ENCODE measurements at places on chromosomes 1 and 21.

DNA sequence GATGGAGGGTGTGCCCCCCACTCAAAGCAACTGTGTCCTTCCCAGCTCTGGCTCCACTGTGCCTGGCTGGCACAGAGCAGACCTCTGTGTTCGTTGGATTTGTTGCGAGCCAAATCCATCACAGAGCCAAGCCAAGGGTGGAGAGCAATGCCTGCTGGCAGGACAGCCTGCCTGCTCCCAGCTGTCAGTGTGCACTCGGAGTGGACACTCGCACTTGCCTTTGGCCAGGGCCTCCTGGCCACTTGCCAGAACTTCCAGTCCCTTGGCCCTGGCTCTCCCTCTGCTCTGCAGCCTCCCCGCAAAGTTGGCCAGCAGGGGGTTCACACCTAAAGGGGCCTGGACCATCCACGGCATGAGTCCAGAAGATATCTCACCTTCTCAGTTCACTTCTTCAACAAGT lies 16.4 kb downstream of the HEYL start:
- DNase-seq = no peak

DNA sequence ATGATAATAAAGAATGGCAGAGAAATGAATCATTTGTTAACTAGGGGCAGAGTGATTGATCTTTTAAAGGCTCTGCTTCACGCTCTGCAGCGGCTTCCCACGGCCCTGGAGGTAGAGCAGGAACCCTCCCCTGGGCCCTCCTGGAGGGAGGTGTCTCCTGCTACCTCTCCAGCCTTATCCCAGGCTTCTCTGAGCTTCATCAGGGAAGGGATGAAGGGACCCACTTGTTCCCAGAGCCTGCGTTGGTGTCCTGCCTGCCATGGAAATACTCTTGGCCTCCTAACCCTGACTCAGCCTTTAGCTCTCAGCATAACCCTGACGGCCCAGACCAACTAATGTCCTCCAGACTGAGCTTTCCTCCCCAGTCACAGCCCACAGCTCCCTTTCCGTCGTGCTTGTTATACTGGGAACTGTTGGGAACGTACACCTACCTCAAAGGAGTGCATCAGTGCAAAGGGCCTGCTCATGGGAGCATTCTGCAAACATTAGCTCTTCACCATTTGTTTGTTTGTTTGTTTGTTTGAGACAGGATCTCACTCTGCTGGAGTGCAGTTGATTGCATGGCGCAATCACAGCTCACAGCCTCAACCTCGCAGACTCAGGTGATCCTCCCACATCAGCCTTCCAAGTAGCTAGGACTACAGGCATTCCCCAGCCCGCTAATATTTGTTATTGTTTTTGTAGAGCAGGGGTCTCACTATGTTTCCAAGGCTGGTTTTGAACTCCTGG lies 17.4 kb upstream of the HNRNPU start:
- DNase-seq = no peak

DNA sequence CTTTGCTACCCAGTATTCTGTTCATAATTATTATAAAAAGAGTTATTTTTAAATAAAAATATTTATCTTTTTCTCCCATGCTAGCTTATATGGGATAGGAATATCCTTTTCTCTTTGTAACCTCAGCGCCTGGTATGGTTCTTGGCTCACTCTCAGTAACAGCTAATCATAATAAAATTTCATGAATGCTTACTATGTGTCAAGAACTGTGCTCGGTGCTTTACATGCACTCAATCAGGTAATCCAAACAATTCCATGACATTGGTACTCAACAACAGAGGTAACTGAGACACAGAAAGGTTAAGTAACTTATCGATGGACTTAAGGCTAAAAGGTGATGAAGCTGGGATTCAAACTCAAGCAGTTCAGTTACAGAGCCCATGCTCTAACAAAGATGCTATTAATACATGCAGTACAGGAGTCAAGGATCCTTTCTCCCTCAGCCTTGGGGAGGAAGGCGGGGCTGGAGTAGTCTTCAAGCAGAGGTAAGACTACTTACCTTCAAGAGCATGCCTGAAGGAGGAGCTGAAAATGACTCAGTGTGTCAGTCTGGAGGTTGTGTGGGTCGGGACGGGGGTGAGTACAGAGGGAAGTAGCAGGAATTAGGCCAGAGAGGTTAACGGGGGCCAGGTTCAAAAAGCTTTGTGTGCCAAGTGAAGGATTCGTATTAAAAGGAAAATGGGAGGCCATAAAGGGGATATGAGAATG lies 73.4 kb downstream of the PLPPR5 start:
- no peak for DNase-seq

GRCh38 chr21:26782331-26782730 lies 62.9 kb downstream of the ADAMTS1 start:
- no peak for DNase-seq

GRCh38 chr1:93620841-93621210 lies 60.8 kb downstream of the BCAR3 start:
- no peak for DNase-seq

- DNase-seq = no peak
These were observed 698.7 kb upstream of the ADGRL4 start for GRCh38 chr1:79705218-79705617.

GRCh38 chr1:43760745-43761317 lies 53.5 kb downstream of the ST3GAL3 start:
- DNase-seq = no peak

DNA sequence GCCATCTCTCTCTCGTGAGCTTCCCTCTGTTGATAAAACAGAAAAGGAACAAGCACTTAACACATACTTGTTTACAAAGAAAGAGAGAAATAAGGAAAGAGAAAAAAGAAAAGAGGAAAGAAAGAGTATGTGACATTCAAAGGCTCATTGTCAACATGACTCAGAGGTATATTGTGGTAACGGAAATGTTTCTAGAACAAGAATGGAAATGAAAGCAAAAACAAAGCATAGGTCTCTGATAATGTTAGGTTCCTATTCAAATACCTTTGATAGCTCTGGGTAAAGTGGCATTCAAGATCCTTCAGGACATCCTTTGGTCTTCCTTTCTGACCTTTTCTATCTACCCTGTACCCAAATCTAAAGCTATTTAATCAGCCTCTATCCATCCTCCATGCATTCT lies 67.4 kb upstream of the DMRTA2 start:
- no peak for DNase-seq

DNA sequence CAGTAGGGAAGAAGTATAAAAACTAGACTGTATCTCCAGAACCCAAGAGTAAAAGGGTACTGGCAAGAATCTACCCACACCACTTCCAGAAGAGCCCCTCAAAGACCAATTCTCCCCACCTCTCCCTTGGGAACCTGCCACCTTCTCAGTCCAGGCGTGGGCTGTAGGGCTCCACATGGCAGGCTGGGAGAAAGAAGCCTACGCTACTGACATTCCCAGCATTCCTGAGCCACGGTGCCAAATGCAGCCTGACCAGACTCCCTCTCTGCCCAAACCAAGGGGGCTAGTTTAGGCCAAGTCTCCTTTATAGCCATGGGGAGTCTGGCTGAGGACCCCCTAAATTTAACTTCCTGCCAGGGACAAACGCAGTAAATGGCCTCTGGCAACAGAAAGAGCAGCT lies 2.0 kb downstream of the UBE2Q1 start:
- DNase-seq = no peak

DNA sequence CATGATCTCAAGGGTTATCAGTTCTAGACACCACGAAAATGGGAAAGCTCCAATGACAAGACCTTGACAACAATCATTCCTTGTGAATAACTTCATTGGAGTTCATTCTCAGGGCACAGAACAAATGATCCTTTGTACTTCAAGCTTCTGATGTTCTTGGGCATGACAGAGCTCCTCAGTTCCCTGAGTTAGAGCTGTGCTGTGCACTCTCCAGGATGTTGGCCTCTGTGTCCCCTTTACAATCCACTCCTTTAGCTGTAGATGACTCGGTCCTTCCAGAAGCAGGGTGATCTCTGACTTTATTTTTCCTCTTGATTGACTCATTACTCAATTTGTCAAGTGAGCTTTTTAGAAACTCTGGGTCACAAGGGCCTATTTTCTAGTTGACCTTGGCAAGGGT lies 3.9 kb upstream of the FAM78B start:
- no peak for DNase-seq

- no peak for DNase-seq
These were observed 599.9 kb upstream of the RGS18 start for GRCh38 chr1:191558379-191558778.

DNA sequence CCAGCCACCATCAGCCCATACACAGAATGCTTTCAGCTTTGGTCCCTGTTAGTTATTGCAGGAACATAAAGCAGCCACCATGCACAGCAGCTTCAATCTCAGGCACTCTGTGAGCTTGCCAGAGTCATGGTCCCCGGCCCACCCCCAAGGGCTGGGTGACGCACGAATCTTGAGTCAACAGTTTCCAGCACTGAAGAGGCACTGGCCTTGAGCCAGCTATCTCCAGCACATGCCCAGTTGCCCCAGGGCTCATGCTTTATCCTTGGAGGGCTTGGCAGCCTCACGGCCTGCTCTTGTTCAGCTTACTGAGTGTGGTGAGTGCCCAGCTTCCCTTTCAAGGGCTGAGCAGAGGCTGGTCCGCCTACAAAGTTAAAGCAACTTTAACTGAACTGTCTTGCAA lies 200.7 kb upstream of the RAB4A start:
- no peak for DNase-seq

- DNase-seq = no peak
These were observed 106.1 kb upstream of the CHODL start for GRCh38 chr21:18138507-18138906.

DNA sequence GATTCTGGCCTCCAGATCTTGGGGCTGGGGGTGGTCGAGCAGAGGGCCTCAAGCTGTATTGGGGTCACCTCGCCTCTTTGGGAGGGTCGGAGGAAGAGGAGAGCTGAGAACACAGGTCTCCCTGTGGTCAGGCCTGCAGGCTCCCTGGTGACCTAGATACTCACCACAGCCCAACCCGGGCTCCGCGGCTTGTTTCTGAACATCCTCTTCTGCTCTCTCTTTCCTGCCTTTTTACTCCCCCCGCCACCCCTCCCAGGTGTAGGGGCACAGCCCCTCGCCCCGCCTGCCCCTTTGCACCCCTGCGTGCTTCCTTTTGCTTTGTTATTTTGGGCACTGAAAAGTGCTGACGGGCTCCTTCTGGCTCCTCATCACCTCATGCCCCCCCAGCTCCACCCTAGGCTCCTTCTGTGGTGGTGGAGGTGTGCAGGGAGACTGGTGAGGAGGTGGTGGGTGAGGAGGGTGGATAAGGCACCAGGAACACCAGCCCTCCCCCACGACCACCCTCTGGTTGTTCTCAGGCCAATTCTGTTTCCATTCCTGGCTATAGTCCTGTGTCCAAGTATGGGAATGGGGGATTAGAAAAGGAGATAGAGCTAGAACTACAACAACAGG lies 10.6 kb upstream of the LINGO4 start:
- no peak for DNase-seq

- peak; percentile 5 for DNase-seq
These were observed 48.2 kb upstream of the TNFSF4 start for GRCh38 chr1:173255214-173255813.

- DNase-seq = no peak
These were observed 800 bp upstream of the DNMT3L start for GRCh38 chr21:44262338-44263056.

- no peak for DNase-seq
These were observed 17.6 kb upstream of the CCT8 start for GRCh38 chr21:29091033-29091432.

GRCh38 chr1:25082216-25082899 lies 149.9 kb downstream of the SYF2 start:
- DNase-seq = no peak

DNA sequence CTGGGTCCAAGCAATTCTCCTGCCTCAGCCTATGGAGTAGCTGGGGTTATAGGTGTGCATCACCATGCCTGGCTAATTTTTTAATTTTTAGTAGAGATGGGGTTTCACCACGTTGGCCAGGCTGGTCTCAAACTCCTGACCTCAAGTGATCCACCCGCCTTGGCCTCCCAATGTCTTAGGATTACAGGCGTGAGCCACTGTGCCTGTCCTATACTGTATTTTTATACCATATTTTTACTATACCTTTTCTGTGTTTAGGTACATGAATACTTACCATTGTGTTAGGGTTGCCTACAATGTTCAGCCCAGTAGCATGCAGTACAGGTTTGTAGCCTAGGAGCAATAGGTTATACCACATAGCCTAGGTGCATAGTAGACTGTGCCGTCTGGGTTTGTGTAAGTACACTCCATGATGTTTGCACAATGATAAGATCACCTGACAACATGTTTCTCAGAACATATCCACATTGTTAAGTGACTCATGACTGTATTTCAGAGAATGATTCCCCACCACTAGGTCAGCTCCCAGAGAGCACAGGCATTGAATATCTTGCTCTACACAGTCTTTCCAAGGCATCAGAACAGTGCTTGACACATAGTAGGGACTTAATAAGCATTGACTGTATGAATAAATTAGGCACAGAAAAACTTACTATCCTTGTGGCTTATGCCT lies 6.0 kb upstream of the CITED4 start:
- DNase-seq = peak; percentile 87

DNA sequence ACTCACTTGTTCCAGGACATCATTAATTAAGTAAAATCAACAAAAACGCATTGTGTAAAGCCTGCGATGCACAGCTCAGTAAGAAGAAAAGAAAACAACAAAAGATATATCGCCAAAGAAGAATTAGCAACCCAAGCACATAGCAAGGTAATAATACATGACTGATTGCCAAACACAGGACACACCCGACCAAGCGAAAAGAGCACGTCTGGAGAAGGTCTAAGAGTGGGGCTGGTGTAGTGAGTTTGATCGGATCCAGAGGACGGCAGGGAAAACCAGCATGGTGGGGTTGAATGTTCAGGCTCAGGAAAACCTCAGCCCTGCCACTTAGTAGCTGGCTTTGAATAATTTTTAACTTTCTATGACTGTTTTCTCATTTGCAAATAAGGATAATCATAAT lies 69.8 kb downstream of the JAK1 start:
- DNase-seq = no peak

- DNase-seq = no peak
These were observed 69.3 kb upstream of the WARS2 start for GRCh38 chr1:119209596-119210295.

DNA sequence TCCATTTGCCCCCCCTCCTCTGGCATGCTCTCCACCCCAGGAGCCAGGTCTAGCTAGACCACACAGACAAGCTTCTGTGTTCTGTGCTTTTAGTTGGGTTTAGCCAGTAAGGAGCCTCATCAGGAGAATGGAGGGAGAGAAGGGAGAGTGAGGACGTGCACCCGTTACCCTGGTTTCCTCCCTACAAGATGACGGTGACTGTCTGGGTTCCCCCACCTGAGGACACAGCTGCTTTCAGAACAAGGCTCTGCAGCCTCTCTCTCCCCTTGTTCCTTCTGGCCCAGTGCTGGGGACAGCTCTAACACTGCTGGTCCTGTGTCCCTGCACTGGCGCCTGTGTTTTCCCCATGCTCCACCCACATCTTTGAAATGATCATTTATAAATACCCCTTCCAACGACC lies 184.4 kb upstream of the GALNT2 start:
- no peak for DNase-seq
